CD4-positive, alpha-beta T cell treated with Interferon gamma for 1 hour (primary cell): ENCODE measurements at places on chromosomes 7 and 10.

GRCh38 chr7:81140252-81140651 lies 221.4 kb upstream of the SEMA3C start:
- DNase-seq = no peak

DNA sequence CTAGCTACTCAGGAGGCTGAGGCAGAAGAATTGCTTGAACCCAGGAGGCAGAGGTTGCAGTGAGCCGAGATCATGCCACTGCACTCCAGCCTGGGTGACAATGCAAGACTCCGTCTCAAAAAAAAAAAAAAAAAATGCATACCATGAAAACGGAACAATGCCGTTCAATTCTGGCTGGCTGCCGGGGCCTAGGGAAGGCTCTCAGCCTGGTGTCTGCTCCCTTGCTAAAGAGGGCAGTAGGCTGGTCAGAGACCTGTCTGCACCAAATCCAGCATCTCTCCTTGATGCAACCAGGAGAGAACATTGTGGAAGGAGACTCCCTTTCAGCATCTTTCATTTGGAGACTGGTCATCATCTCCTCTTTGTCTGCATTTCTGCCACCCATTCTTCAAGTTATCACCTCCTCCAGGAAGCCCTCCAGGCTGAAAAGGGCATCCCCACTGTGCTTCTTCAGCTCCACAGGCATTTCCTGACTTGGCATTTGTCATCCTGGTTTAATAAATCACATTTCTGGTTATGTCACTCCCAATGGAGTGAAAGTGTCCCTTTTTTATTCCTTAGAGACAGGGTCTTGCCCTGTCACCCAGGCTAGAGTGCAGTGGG lies 24.7 kb downstream of the MYL10 start:
- DNase-seq = no peak

GRCh38 chr7:17560516-17560915 lies 262.1 kb downstream of the AHR start:
- DNase-seq = no peak

DNA sequence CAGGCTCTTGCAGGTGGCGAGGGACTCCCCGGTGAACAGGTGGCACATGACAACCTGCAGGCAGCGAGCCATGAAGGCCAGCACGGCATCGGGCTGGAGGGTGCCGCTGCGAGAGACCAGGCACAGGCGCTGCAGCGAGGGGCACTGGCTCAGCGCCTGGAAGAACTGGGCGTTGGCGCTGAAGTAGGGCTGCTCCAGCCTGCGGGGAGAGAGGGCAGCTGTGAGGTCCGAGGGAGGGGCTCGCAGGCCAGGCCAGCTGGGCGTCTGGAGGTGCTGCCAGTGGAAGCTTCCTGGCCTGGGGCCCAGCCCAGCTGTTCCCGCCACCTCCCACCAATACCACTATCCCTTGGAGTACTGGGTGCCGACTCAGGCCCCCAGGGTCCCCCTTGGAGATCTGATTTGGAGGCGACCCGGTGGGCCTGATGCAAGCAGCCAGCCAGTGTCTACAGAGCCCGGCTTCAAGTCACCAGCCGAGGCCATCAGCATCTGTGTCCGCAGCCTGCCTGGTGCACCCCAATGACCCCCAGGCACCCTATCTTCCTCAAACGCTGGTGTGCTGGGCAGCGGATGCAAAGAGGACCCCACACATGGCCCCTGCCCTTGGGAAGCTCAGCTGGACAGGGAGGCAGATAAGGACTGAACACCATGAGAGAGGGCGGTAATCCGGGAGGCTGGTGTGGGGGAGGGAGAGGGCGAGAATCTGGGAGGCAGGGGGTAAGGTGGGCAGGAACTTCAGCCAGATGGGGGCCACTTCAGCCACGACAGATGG lies 67.8 kb upstream of the TNRC18 start:
- no peak for DNase-seq

DNA sequence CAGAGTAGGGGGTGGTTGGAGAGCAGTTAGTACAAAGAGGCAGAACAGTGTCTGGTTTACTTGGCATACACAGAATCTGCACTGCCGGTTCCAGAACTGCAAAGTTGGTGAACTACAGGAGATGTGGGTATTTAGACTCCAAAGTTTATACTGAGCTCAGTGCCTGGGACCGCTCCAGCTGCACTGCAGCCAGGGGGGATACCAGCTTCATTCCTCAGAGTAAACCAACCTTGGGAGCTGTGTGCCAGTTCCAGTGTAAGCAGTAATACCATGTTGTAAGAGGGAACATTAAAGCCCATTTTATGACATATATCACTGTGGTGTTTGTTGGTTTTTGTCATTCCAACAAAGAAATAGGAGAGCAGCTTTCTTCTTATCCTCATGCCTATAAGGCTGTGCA lies 23.4 kb downstream of the LOXL4 start:
- no peak for DNase-seq

DNA sequence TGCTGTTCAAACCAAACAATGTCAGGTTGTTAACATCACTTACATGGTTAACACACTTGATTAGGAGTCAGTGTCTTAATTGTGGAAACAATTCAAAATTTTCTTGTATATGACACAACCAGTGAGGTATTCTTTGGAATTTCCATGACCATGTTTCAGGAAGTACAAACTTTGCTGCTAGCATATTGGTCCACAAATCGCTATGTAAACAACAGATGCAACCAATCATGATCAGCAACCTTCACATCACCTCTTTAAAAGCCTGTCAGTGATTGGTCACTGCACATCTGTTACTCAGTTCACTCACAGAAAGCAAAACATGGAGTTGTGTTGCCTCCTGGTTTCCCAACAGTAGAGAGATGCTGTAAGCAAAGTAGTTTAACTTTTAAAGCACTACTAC lies 108.9 kb upstream of the FAM3C start:
- no peak for DNase-seq

GRCh38 chr7:131802195-131802864 lies 245.9 kb upstream of the PODXL start:
- no peak for DNase-seq

DNA sequence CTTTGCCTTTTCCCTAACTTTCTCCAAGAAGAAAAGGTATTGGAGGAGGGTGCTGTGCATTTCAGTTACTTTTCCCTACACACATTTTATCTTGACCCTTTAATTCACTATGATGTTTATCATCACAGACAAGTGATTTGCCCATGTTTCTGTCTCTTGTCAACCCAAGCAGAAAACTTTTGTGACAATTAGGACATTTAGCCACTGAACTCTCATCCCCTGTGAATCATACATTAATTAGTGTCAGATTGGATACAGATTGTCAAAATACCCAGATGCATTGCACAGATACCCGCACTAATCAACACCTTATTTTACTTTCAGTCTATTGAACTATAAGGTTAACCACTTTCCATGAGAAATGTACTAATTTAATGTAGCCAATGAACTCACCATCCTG lies 912.9 kb downstream of the SORCS1 start:
- no peak for DNase-seq

GRCh38 chr7:121761399-121761798 lies 111.6 kb upstream of the PTPRZ1 start:
- DNase-seq = no peak

DNA sequence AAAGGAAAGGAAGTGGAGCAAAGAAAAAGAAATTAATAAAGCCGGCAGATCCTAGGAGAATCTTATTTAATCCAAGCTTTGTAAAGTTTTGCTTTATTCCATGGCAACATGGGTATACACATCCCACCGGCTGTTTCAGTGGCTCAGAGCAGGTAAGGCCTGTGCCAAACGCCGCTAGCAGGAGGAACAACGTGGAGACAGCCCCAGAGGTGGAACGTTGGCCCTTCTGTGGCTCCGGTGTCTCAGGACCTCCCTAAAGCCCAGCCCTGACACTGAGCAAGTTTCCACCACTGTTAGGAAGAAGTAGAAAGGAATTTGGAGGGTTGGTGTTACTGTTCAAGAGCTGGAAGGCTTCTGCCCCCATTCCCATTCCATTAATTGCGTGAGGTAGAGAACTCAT lies 52.0 kb downstream of the EGFR start:
- no peak for DNase-seq

GRCh38 chr7:29921404-29922010 lies 68.1 kb downstream of the SCRN1 start:
- DNase-seq = peak; percentile 32

- no peak for DNase-seq
These were observed 114.6 kb downstream of the WNT2 start for GRCh38 chr7:117208257-117208656.

DNA sequence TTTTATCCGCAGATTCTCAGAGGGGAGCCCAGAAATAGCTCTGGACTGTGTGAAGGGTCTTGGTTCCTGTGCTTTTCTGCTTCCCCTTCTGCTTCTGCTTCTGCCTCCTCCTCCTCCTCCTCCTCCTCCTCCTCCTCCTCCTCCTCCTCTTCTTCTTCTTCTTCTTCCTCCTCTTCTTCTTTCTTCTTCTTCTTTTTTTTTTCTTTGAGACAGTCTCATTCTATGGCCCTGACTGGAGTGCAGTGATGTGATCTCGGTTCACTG lies 11.6 kb downstream of the PDZD7 start:
- DNase-seq = no peak

DNA sequence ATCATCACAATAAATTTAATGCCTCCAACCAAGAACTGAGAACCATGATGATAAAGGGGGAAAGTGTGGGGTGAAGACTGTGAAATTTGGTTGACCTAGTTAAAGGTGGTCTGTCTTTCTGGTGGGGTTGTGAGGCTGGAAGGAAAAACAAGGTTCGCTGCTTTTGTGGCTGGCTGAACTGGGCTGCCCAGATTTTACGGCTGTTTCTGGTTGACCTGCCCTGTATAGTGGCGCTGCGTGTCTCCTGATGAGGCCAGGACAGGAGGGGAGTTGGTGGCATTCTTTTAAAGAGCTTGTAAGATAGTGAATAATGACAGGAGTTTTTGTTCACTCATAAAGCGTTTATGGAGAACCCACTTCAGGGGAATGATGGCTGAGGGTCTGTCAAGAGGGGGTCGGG lies 101.8 kb downstream of the CYP26A1 start:
- no peak for DNase-seq

- no peak for DNase-seq
These were observed 23.3 kb downstream of the ANTXRL start for GRCh38 chr10:46310143-46310514.

DNA sequence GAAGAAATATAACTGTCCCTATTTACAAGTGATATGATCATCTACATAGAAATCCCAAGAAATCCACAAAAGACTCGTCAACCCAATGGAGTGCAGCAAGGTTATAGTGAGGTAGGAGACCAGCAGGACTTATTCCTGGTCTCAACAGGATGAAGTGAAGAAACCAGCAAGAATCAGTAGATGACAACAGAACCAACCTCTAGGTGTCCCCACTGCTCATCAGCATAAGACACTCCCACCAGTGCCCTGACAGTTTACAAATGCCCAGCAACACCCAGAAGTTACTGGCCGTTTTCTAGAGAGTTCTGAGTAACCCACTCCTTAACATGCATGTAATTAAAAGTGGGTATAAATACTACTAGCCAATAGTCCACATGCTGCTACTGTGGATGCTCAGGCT lies 470.5 kb upstream of the LRRTM3 start:
- no peak for DNase-seq

GRCh38 chr10:113616244-113617074 lies 47.4 kb downstream of the NRAP start:
- DNase-seq = no peak

DNA sequence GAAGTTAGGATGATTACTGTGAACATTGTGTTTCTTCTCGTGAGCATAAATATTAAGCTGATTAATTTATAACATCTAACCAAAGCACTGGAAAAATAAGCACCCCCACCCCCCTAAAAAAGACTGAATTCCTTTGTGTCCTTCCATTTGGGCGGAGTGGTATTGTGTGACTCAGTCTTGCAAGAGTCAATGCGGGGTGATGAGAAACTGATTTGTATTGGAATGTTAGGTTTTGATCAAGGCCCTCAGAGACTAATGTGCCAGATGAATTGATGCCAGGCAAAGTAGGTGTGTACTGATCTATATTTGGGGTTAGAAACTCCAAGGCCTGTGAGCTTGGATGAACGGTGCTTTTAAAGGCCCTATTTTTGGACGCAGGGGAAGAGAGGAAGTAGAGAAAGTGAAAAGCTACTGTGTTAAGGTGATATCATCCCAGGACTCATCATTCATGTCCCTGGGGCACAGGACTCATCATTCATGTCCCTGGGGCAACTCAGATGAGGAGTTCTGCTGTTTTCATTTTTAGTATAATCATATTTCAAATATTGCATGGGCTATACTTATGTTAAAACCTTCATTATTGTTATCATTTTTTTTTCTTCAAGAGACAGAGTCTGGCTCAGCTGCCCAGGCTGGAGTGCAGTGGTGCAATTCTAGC lies 61.3 kb upstream of the PTN start:
- DNase-seq = no peak

- DNase-seq = no peak
These were observed 95.4 kb downstream of the TES start for GRCh38 chr7:116305485-116306408.

DNA sequence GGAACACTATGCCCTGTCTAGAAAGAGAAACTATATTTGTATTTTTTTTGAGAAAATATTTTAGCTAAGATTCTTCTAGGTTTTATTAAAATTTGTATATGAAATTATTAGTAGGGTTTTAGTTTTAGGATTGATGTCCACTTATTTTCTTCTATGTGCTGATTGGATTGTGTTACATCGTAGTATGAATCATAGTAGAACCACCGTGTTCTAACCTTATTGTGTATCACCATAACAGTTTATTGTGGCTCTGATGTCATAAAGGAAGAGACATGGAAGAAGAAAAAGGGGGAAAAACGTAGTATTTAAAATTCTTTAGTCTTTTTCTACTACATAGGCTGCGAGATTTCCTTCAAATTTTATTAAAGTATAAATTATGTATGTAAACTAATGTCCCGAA lies 1.9 kb downstream of the AGBL3 start:
- no peak for DNase-seq

GRCh38 chr10:25308278-25308677 lies 133.5 kb downstream of the GPR158 start:
- DNase-seq = no peak

DNA sequence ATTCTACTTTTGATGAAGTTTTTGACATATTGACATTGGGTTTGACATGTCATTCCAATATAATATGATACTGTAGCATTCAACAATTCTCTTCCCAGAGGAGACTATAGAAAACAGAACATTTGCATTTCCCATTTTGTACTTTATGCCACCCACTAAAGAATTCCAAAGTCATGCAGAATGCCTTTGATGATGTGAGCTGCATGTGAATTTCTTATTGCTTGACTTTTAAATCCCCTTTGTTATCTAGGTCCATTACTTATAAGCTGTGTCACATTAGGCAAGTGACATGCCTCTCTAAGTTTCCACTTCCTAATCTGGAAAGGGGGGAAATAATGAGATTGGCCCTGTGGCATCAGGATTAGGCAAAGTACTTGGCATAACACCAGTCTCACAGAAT lies 436.7 kb downstream of the AUTS2 start:
- DNase-seq = no peak
